ENCODE measurements at places on chromosomes 5 and 9.

DNA sequence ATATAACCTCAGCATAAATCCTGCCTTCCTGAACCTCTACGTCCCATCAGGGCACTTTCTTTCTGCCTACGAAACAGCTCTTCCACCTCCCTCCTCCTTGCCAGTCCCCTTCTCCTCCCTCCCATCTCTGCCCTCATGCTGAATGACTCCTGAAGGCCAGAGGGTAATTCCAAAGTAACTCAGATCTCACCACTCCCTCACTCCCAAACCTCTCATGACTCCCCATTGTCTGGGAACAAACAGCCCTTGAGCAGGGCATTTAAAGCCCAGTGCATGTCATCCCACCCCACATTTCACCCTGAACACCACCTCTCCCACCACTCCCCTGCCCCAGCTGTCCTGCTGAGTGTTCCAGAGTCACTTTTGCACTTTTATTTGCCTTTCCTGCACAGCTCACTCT lies 8.9 kb upstream of the FBP1 start:
- no peak for DNase-seq

DNA sequence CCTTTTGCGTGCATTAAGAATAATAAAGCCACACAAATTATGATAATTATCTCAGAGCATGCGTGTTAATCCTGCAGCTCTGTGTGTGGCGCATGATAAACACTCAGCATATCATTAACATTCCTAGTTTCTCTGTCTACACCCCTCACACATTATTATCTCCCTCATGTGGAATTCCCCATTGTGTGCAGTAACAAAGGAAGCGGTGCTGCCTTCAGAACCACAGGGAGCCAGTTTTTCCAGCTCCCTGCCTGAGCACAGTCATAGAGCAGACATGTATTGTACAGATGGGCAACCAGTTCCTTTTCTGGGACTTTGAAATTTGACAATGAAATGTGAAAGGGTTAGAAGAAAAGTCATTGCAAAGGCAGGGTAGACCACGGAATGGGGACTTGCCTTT lies 1365.5 kb upstream of the CDH9 start:
- no peak for DNase-seq

DNA sequence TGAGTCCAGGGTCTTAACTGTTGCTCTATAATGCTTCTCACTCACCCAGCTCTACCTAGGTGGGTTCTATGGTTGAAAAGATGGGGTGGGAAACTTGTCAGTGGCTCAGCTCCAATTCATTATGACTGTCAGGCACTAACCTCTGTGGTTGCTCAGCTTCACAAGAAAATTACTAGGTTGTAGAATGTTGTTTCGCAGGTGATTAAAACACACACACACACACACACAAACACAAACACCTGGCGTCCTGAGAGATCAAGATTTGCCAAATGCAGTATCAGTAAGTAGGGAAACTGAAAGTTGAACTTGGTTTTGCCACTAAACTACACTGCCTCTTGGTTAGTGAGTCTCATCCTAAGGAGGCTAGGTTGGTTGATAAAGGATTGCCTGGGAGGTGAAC lies 2.8 kb downstream of the MCCC2 start:
- no peak for DNase-seq

GRCh38 chr5:127088251-127088650 lies 14.9 kb upstream of the C5orf63 start:
- no peak for DNase-seq

DNA sequence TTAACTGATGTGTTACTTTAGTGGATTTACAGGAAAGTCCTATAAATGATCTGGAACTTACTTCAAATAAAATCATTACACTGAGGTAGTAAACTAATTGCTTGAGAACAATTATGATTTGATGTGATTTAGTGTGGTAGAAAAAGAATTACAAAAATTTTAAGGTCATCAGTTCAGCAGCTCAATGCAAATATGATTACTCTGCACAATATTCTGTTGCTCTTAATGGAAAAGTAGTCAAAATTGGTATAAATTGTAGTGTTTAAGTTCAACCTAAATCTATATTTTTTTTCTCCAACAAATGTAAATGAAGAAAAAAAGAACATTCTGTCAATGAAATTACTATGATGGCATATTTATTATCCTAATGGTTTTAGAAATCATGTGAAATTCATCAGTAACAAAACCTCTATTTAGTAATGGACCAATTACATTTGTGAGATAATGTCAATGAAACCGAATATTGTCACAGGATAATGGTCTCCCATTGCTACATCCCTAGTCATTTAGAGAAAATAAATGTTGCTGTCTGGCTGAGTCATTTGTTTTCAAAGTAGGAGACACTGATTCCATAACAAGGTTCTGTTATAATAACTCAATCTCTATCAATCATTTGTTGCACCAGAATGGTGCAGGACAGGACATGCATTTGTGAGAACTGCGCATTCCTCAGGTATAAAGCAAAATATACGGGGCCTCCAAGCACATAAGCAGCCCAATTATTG lies 177.1 kb downstream of the NFIB start:
- no peak for DNase-seq

DNA sequence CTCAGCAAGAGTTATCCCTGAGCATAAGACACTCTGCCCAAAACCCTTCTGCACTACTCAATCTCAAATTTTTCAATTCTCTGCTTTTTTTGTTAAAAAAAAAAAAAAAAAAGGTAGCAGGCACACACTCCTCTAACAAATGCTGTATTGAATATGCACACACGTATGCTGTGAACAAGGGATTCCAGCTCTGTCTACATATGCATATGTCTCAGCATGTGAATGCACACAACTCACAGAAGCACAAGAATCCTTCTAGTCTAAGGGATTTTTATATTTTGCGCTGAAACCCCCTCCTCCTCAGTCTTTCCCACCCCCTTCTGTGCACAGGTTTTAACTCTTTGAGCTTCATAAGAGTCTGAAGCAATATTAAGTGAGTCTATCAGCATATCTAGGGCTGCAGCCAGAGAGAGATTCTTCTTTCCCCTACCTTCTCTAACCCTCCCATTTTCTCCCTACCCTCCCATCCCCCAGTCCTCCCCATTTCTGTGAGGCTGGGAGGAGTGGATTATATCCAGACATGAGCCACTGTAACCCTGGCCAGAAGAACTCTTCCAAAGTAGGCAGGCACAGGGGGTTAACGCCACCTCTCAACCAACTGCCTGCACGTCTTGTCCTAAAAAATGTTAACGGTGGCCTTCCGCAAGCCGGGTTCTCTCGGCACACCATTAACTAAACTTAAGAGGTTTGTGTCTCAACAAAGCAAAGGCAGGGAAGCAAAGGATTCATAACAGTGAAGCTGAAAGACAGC lies 1.0 kb downstream of the GABRB2 start:
- DNase-seq, result no peak

DNA sequence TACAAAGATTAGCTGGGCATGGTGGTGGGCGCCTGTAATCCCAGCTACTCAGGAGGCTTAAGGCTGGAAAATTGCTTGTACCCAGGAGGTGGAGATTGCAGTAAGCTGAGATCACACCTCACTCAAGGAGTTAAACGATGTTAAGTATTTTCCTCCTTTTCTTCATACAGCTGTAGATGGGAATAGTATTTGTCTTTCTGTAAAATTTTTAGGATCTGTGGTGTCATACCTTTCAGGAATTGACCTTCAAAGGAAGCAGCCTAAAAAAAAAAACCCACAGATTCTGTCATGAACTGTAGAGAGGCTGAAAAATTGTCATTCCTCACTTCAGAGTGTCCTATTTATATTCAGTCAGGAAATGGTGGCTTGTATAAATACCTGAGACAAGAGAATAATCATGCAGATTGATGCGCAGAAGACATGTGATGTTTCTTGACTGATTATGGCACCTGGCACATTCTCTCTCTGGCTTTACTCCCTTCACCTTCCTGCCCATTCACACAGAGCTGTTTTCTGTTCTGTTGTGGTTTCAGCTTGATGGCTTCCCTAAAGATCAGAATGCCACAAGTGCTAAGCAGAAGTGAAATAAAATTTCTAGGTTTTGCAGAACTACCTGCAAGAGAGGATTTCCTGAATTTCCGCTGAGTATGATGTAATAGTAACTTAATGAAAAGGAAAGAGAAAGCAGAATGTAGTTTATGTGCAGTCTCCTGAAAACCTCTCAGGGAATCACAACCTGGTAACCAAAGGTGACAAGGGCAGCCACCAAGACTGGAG lies 3.8 kb downstream of the IFNA1 start:
- no peak for DNase-seq

DNA sequence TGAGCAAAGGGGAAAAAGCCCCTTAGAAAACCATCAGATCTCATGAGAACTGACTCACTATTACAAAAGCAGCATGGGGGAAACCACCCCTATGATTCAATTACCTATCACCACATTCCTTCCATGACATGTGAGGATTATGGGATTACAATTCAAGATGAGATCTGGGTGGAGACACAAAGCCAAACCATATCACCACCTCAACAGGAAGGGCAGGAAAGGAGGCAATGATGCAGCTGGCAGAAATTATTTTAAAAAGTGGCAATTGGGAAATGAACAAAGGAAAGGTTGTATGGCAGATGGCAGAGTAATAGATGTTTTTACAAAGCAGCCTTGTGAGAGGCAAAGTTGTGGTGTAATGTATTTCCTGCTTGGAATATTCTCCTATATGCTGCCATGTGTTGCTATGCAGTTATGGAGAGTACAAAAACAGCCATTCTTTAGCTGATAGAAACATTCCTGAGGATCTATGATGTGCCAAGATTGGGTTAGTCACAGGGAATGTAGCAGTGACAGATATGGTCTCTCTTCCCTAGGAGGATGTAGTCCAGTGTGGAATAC lies 138.8 kb downstream of the SMC2 start:
- DNase-seq, result no peak

GRCh38 chr5:176788091-176788490 lies 22.3 kb upstream of the UNC5A start:
- no peak for DNase-seq

- DNase-seq, result no peak
These were observed 108.5 kb upstream of the IQGAP2 start for GRCh38 chr5:76294573-76294972.

- DNase-seq, result no peak
These were observed 7.3 kb downstream of the PHF19 start for GRCh38 chr9:120869726-120870125.

Measured in activated CD8-positive, alpha-beta memory T cell treated with anti-CD3 and anti-CD28 coated beads for 1 hour (primary cell).